Fibroblast of skin of right quadriceps (primary cell): ENCODE measurements at places on chromosomes 1 and 21.

- DNase-seq: peak; percentile 18
Observed at GRCh38 chr1:4452701-4453100, 201.7 kb upstream of the AJAP1 start.

DNA sequence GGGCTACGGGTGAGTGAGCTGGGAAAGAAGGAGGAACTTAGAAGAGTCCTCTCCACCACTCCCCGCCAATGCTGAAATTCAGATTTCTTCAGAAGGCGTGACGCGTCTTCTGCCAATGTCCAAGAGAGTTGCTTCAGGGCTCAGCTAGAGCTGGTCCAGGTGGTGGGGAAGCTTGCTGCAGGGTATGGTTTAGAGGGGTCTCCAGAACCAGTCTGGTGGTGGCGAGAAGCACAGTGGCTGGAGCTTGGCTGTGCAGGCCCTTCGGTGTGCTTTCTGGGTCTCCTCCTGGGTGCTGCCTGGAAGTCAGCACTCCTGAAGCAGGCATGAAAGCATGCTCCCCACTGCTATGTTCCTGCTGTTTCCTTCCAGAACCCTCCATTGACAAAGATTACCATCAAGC is 387.2 kb downstream of the PTPRU start:
- no peak for DNase-seq

- DNase-seq: no peak
Observed at GRCh38 chr1:227125929-227126545, 185.9 kb downstream of the COQ8A start.

DNA sequence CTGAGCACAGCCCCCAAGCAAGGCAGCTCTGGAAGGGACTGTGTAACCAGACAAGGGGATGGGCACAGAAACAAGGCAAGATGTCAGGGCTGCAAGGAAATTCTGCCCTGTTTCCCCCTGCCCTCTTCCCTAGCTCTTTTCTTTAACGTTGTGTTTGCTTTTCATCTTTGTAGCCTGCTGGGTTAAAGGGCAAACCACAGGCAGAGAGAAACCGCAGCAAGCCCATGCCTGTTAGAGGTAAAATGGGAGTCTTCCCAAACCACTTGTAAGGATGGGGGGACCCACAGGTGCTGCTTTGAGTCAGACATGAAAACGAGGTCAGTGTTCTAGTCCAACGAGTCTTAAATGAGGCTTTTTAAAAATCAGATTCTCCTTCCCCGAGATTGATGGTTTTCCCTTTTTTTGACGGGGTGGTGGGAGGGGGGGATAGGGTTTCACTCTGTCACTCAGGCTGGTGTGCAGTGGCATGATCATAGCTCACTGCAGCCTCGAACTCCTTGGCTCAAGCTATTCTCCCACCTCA is 13.3 kb downstream of the TGFBR3 start:
- no peak for DNase-seq

DNA sequence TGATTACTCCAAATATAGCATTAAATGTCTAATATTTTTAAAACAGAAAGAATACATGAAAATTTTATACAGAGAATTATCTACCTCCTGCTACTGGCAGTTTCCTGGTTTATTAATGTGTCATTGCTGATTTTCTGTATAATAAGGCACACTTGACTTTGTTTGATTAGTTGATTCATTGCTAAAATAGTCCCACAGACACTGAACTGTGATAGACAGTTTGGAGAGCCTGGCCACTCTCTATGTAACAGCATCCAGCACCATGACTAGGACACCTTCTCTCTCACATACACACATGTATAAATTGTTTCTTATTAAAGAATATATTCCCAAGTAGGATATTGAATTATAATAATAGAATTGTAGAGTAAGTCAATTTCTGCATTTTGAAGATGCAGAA is 368.5 kb upstream of the SNX7 start:
- DNase-seq: no peak

DNA sequence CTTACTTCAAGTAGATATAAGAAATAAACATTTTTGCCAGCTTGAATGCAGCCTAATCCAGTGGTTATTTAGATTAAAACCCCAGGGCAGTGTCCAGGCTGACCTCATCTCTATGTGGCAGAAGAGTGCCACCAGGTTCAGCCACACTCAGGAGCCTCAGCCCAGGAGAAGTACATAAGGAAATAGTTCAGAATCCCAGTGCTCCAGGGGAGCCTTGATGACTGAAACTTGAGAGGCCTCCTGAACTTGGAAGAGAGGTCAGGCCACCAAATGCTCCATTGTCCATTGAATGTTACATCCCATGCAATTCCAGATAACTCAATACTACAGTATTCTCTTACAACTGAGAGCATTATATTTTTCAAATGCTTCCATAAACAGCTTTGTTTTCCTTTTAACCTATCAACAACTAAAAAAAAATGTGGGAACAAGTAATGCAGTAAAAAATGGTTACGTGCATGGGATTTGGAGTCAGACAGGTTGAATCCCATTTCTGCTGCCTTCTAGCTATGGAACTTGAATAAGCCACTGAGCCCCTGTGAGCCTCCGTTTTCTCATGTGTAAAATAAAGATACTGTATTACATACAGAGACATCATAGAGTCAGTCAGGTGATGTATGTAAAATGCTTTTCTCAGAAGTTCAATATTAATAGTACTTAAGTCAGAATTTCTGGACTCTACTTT is 248.0 kb downstream of the PLPP3 start:
- DNase-seq: no peak

- DNase-seq: no peak
Observed at GRCh38 chr1:98441281-98441680, 220.2 kb upstream of the SNX7 start.

DNA sequence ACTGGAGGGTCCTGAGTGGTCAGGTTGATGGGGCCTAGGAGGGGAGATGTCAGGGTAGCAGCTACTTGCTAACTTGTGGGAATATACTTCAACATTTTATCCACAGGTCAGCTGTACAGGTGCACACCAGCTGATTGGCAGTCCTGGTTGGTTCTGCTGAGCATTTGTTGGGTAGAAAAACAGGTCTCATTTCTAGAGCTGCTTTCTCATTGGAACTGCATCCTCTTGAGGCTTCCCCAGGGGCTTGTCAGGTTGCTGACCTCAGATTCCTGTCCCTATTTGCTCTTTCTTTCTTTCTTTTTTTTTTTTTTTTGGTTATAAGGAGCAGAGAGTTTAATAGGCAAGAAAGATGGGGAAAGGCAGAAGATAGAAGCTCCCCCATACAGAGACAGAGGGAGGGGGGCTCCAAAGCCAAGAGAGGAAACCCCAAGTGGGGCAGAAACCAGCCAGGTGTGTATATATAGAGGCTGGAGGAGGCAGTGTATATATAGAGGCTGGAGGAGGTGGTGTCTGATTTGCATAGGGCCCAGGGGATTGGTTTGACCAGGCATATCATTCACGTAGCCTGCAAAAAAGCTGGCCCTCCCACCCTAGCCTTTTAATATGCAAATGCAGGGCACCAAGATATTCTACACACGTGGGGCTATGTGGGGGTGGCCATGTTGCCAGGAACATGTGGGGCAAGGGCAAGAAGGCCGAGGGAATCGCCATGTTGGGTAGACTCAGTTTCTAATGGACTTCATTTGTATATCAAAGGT is 57.3 kb upstream of the STUM start:
- no peak for DNase-seq

DNA sequence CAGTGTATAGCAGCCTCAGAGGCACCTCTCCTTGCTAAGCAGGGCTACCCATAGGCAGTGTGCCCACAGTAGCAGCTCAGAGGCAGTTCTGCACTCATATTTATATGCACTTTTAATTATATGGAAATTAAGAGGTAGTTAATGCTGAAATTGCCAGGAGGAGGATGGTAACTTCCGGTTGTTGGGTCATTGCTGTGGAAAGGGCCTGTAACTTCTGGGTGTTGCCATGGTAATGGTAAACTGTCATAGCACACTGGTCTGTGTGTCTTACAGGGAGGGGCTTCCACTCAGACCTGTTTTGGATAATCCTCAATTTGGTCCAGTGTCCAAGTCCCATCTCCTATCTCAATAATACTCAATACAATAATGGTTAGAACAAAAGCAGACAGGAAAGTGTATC is 7.6 kb downstream of the CFH start:
- DNase-seq: no peak

GRCh38 chr1:160326418-160326817 is 16.6 kb downstream of the COPA start:
- DNase-seq: no peak

- DNase-seq: no peak
Observed at GRCh38 chr1:46399307-46399706, 5.2 kb downstream of the FAAH start.

DNA sequence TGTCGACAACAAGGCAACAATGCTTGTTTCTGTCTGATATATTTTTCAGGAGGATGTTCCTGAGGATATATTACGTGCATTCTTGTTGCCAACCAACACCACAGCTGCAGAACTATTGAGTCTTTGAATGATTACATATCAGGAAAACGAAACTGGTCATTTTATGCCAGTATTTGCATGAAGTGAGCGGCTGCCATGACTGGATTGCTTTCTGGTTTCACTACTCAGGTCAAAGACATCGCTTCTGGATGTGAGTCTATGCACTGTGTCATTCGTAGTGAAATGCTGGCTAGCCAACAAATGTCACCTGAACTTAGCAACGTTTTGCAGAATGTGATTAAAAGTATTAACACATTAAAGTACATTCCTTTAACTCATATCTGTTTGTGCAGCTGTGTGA is 35.8 kb upstream of the OLFM3 start:
- DNase-seq: no peak

DNA sequence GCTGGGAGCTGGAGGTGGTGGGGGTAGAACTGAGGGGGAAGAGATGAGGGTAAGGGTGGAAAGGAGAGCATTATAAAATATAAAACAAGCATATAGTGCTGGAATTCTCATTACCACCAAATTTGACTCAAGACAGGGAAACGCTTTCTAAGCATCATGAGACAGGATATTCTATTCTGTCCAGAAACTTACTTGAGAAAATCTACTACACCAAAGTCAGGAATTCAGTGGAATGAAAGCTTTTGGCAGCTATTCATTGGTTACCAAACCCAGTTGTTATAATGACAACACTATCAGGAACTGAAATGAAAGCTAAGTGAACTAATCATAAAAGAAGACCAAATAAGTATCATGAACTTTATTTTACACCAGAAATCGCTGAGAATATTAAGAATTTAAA is 14.5 kb downstream of the AIDA start:
- peak; percentile 14 for DNase-seq

GRCh38 chr1:228204958-228205357 is 2.9 kb upstream of the OBSCN start:
- no peak for DNase-seq

GRCh38 chr1:66944330-66945274 is 19.8 kb downstream of the MIER1 start:
- DNase-seq: peak; percentile 64

- DNase-seq: peak; percentile 47
Observed at GRCh38 chr1:220824031-220824989, 37.6 kb downstream of the MTARC1 start.

DNA sequence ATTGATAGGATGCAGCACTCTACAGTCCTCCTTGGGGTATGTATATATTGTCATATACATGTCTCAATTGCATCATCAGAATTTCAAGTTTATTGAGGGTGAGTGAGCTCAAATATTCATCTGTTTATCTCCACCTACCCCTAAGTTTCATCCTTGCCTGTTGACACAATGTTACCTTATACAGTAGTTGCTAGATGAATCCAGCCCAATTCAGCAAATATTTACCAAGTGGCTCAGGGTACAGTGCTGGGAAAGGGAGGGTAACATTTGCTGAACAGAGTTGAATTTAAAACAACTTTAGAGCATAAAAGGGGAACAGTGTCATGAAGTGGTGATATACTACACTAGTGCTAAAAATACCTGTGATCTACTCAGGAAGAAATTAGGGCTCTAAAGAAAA is 14.4 kb downstream of the ELAVL4 start:
- DNase-seq: no peak

GRCh38 chr1:161199506-161200139 is 769 bp upstream of the ADAMTS4 start:
- DNase-seq: peak; percentile 28

GRCh38 chr1:155016231-155016831 is 13.7 kb downstream of the ZBTB7B start:
- no peak for DNase-seq

GRCh38 chr1:240946926-240947325 is 335.0 kb upstream of the GREM2 start:
- peak; percentile 48 for DNase-seq

DNA sequence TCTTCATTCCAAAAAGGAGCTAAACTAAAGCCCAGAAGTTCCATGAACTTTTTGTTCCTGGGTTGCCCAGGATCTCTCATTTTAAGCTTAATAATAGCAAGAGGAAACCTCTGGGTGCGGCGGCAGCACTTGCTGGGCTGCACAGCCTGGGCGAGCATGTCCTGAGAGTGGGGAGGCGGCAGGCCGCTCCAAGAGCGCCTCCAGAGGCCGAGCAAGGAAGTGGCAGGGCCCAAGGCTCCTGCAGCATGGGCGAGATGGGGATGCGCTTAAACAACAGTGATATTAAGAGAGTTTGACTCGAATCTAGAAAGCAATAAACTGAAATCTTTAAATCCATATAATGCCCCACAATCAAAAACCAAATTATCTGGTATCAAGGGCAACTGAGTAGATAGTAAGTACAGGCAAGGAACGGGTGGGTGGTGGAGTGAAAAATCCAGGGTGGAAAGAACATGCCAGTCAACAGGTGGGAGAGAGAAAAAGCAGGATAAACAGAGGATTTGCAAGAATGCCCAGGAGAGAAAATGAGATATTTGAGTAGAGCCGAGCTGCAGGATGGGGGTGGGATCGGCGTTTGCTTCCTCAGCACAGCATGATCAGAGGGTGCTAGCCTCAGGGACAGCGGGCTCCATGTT is 14.1 kb upstream of the TNR start:
- peak; percentile 1 for DNase-seq

DNA sequence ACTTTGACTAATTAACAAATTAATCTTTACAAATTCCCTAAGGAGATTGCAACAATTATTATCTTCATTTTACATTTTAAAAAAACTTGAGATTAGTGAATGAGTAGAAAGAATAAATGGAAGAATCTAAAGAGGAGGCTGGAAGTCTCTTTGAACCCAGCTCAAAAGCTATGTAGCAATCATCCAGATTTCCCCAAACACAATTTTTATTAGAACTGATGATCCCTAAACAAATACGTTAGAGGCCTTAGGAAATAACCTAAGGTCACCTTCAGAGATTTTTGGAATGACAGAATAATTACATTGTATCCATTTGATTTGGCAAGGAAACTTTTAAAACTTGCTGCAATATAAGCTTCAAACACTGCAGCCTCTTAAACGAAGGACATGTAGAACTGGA is 242.4 kb upstream of the LYPLAL1 start:
- DNase-seq: no peak
